Epithelial cell of esophagus (primary cell): ENCODE measurements at places on chromosomes 7 and 10.

DNA sequence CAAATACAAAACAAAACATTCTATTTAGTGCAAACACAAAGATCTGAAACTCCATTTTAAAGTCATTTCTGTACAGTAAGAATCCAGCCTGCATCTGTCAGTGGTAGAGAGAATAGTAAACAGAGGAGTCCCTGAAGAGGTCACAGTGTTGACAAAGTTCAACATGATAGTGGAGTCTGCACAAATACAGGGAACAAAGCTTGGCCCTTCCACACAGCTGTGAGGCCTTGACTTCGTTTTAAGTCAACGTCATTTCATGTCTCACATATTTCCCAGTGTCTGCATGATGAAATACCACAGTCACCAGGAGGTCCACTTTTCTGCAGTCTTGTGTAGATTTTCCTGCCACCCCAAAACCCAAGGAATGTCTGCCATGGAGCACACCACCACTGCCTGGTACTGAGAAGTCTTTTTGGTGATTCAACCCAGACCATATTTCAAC, 33.0 kb downstream of the CYP26A1 start:
- DNase-seq, result no peak

- DNase-seq, result peak; percentile 68
Observed at GRCh38 chr7:151626422-151627115, 106.9 kb upstream of the RHEB start.

GRCh38 chr7:128243273-128243672, 2.2 kb downstream of the LEP start:
- DNase-seq, result no peak

- no peak for DNase-seq
Observed at GRCh38 chr10:102121739-102122372, 1.7 kb upstream of the LDB1 start.

GRCh38 chr10:131848296-131848695, 52.5 kb upstream of the PPP2R2D start:
- DNase-seq, result no peak

DNA sequence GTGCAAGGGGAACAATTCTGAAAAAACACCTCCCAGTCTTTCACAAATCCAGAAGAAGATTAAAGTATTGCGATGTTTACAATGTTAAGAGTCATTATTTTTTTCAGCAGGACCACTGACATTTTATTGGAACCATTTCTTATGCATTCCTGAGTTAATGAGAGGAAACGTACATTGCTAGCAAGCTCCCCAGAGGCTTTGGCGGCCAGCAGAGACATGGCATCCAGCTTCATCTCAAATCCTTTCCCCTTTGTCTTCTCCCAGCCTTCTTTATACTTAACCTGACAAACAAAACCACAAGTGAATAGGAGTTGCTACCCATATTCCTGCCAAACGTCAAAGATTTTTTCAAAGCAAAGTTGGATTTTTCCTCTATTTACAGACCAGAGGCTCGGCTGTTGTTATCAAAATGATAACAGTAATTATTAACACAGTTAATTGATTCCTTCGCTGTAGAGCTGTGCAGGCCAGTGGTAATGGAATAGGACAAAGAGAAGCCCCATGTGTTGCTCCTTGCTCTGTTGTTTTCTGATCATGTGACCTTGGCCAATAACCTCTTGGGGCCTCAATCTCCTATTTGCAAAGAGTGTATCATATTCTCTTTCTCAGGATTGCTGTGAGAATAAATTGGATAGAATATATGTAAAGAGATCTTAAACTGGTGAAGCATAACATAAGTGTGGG, 32.0 kb downstream of the NRAP start:
- DNase-seq, result no peak

- DNase-seq, result peak; percentile 59
Observed at GRCh38 chr7:11714205-11714604, 117.8 kb downstream of the THSD7A start.

DNA sequence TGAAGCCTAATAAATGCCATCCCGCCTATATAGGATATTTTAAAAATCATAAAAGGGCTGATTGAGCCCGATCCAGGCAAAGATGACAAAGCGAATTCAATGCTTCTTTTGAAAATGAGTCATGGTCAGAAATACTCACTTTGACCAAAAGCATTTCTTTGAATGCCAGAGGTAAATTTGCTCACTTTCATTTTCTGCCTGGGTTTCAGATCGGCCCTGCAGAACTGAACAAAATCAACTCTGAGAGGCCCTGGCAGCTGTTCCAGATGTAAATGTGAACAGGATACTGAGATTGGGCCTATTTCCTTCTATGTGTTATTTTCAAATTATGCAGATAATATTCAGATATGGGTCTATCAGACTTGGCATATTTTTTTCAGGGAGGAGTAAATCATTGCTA, 114.8 kb upstream of the ARID5B start:
- peak; percentile 56 for DNase-seq

- peak; percentile 83 for DNase-seq
Observed at GRCh38 chr10:77391605-77392235, 245.9 kb downstream of the KCNMA1 start.
